ENCODE measurements at places on chromosomes 4 and X.

GRCh38 chrX:19889582-19890342 is 2.4 kb upstream of the SH3KBP1 start:
- no peak for DNase-seq

DNA sequence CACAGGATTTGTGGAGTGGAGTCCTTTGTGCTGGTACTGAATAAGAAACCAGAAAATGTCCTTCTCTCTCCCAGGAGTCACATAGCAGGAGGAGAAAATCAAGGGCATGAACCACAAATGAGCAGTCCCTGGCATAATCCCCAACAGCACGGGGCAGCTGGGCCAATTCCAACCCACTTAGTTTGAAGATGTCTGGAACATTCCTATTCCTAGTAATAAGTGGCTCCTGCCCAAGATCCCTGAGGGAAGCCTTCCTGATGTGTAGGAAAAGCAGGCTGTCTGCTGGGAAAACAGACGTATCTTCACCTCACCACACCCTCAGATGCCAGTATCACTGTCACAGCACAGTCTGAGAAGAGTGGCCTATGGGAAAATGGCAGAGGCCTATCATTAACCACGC is 182.8 kb upstream of the MAP3K15 start:
- DNase-seq = no peak

- DNase-seq = no peak
Observed at GRCh38 chr4:20474119-20474518, 222.4 kb downstream of the SLIT2 start.

- no peak for DNase-seq
Observed at GRCh38 chrX:125093852-125094251, 225.8 kb upstream of the TEX13C start.

GRCh38 chrX:155009994-155010472 is 12.5 kb downstream of the F8 start:
- no peak for DNase-seq

GRCh38 chr4:161320377-161320776 is 843.4 kb downstream of the FSTL5 start:
- DNase-seq = peak; percentile 3

- no peak for DNase-seq
Observed at GRCh38 chrX:21779095-21779494, 21.2 kb upstream of the SMPX start.

DNA sequence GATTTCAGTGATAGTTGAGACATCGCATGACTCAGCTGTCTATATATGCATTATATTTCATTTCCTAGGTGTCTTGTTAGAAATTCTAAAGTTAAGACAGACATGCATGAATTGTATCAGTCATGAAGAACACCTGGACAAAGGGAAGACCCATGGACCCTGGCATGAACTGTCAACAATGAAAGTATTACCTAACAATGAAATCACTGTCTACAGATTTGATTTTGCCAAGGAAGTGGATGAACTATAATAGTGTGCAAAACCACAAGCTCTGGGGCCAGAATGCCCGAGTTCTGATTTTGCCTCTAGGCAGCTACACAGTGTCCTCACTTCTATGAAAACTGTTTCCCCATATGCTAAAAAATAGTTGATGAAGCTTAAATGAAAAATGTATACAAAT is 386.1 kb downstream of the NLGN4X start:
- DNase-seq = no peak

DNA sequence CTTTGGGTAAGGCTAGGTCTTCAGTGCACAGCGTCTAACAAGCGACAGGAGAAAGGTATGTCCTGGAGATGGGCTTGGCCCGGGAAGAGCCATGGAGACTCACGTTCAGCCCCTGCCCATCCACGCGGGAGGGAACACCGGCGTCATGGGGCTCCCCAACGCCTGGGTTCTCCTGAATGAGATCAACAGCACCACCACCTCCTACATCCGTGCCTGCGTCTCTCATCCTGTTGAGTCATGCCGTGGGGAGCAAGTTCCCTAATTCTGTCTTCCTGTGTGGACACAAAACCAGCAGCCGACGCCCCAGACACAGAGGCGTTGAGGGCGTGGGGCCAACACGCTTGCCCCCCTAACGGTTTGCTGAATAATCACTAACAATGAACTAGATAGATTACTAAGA is 20.1 kb upstream of the IL3RA start:
- no peak for DNase-seq

GRCh38 chrX:34147345-34147744 is 15.2 kb upstream of the FAM47A start:
- no peak for DNase-seq

DNA sequence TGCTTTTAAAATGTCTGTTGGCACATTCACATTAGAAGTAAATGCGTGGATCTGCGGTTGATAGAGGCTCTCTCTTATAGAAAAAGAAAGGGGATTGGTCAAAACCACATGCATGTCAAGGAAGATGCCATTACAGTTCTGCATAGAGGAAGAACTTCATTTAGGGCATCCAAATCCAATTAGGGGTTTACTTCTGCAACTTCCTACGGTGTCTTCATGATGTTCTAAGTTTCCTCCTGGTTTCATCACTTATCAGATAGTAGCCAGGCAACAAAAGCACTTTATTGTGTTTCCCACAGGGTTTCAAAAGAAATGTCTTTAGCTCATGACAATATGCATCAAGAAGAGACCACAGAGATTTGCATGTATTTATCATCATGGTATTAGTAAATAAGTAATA is 136.0 kb upstream of the HPGD start:
- DNase-seq = no peak

DNA sequence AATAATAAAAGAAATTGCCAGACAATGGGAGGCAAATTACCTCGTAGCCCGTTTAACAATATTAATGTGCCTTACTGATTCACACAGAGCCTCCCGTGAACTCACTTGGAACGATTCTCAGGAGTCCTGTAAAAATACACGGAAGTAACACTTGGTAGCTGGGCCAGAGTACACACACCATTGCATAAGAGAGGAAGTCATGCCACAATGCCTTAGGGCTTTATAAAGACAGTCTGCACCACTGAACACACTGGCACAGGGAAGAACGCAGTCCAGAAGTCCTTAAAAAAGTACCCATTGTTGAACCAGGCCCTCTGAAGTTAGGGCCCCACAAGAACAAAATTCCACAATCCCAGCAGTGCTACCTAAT is 15.1 kb downstream of the SLC2A9 start:
- DNase-seq = no peak

DNA sequence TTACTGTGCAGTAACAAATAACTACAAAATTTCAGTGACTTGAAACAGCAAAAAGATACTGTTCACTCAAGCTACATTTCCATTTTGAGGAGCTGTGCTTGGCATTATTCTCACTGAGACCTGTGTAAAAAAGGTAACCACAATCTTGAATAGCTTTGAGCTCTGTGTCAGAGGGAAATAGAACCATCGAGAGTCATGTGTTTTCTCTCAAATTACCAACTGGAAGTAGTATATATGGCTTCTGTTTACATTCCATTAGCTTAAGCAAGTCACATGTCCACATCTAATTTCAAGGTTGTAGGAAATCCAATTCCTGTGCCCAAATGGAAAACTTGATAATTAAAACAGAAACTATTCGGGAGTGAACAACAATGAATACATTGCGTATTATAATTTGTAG is 82.9 kb upstream of the BANK1 start:
- no peak for DNase-seq

GRCh38 chrX:57380026-57380796 is 93.7 kb downstream of the FAAH2 start:
- DNase-seq = no peak

GRCh38 chrX:10008483-10009056 is 41.4 kb downstream of the CLDN34 start:
- no peak for DNase-seq

DNA sequence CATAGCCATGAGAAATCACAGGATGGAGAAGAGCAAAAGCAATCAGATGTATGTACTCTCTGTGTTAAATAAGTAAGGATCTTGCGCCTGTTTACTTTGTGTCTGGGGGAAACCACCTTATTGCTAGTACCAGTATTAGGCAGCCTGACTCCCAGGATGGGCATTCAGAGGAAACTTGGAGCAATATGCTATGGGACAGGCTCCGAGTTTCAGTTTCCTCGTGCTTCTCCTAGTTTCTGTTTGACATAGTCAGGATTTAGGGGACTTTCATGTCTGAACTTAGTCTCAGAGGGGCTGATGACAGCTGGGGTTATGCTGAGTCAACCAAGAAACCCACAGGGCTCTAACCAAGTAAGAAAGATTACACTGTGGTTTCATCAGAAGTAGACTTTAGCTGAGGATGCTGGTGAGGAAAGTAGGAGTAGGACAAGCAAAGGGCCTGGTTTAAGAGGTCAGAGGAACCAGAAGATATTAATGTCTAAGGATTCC is 13.5 kb downstream of the NSUN7 start:
- DNase-seq = no peak

GRCh38 chr4:185502386-185502785 is 30.9 kb upstream of the CCDC110 start:
- no peak for DNase-seq

Data from cerebellum (tissue), 4 donors.